AG08395 (cell line): ENCODE measurements at places on chromosomes 1 and 21.
A peak's percentile ranks its signal among the peaks of the same experiment; 100 is the strongest.

DNA sequence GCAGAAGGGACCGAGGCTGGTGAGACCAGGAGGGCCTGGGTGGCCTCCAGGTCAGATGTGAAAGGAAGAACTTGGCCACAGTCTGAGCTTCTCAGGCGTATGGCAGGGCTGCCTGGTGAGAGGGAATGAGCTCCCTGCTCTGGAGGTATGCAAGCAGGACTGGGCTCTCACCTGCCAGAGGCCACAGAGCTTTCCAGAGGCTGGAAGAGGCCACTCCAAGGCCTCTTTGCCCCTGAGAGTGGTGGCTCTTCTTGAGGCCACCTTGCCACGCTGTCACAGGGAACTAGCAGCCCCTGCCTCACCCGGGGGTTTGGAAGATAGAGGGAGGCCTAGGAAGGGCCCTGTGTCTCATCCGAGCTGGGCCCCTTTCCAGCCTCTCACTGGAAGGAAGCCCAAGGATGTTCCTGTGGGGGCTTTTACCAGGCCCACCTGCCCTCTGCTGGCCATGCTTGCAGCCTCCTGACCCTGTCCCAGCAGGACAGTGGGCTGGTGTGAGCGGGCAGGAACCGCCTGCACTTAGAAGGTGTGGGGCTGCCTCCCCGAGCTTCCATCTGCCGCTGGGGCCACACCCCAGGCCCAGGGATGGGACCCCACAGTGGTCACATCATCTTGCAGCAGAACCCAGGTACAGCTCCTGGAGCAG lies 10.0 kb downstream of the PCSK9 start:
- no peak for DNase-seq

- peak; percentile 72 for DNase-seq
Measured at GRCh38 chr21:36422279-36423098, 37.3 kb downstream of the CHAF1B start.

GRCh38 chr1:210700511-210700910 lies 371.8 kb downstream of the HHAT start:
- no peak for DNase-seq

DNA sequence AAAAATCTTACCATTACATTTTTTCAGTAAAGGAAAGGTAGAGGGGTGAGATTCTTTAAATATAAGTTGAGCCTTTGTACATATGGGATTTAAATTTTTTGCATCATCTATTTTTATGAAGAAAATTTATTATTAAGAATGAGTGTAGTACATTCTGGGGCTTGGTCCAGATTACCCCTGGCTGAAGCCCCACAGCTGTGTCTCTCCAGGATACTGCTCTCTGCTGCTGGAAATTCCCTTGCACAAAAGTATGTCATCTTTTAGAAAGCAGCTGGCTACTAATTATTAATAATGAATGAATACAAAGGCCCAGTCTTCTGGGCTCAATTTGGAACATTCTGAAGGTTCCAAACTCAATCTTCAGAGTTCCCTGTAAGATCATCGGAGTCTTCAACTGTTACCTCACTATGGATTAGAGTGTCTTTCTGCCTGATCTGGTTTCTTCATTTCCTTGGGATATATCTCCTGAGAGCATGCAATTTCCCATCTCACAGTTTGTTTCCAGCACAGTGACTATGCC lies 428.6 kb upstream of the BRINP3 start:
- no peak for DNase-seq

DNA sequence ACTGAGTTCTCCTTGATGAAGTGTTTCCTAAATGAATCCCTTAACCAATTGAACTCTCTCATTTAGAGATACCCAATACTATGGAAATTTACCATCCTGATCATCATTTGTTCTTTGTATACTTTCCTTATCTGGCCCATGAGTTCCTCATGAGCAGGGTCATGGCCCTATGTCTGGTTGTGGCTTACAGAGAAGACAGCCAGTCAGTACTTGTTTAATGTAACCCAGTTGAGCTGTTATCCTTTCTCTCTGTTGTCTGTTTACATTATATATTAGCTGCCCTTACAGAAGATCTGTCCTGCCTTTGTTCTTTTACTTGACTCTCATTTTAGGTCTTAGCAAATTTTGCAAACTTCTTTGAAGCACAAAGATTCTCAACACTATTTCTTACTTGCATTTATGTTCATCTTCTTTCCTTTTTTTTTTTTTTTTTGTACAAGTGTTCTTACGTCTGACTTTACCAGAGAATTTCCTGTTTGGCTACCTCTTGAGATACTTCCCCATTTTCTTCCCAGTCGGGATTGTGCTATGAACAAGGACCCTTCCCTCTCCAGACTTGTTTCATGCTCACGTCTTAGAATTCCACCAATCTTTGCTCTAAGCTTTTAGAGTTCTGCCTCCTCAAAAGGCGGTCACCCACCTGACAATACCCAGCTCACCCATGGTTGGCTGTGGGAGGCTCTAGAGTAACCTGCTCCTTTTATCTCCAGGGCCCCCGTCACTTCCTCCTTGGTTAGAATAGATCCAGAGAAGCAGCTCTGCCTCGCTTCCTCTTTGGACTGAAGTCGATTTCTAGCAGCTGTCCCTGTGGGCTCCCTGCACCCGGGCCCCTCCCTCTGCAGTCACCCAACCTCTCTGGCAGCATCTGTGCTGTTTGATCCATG lies 53.6 kb upstream of the RUNX1 start:
- no peak for DNase-seq

GRCh38 chr1:173669491-173669941 lies at the start of gene ANKRD45:
Gene ANKRD45, minus strand, starts transcription at chr1:173669851. Its CDS starts 10,433 bp downstream, at chr1:173659418.
- peak; percentile 27 for DNase-seq

DNA sequence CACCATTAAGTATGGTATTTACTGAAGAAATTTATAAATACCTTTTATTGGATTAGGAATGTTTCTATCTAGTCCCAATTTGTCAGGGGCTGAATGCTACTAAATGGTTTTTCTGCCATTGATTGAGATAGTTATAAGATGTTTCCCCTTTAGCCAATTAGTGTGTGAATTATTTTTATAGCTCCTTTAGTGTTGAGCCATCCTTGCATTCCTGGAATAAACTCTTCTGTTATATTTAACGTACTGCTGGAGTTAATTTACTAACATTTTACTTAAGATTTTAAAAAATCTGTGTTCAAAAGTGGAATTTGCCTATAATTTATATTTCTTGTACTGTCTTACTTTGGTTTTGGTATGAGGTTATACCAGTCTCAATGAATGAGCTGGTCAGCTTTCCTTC lies 25.4 kb upstream of the LRRC3 start:
- DNase-seq: no peak

GRCh38 chr1:221164029-221164428 lies 284.8 kb downstream of the HLX start:
- DNase-seq: peak; percentile 25

- DNase-seq: no peak
Measured at GRCh38 chr1:51669272-51669671, 52.4 kb downstream of the OSBPL9 start.

DNA sequence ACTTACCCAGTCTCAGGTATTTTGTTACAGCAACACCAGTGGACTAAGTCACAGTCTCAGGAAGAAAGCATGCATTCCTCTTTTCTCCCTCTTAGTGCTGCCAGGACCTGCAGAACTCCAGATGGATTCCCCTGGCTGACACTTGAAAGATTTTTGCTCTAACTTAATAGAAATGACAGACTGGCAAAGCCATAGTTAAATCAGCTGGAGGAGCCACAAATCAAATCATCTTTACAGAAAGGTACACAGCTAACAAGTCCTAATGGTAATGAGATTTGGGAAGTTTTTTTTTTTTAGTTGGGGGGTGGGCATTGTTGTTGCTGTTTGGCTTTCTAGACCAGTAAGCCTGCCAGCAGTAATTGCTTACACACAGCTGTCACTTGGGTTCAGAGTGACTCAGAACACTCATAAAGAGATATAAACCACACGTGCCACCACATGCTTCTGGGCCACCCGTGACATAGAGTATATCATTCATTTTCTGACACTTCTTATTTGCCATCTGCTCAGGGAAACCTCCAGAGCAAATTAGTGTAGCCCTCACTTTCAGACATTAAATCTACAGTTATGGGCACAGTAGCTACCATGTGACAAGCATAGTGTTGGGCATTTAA lies 72.4 kb downstream of the FH start:
- no peak for DNase-seq

GRCh38 chr1:71014178-71014579 lies 33.4 kb downstream of the PTGER3 start:
- DNase-seq: peak; percentile 57

DNA sequence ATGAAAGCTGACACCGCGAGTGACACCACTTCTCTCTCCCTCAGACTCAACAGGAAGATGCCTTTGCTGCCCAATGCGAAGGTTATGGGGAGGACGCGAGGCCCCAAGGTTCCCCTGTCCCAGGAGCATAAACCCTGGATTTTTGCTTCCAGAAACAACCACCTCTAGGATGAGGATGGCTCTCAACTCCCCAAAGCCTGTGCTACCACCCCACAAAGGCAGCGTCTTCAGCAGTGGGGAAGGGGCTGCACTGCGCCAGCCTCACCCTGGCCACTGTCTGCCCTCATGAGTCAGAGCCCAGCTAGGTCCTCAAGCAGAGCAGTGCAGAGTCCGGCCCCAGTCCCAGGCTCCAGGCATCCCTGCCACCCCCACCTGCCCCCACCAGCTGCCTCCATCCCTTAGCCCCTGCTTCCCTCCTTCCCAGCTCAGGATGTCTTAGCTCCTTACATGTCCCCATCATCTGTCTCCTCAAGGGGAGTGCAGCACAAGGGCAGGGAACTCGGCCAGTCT lies 6.9 kb upstream of the SRARP start:
- DNase-seq: no peak

DNA sequence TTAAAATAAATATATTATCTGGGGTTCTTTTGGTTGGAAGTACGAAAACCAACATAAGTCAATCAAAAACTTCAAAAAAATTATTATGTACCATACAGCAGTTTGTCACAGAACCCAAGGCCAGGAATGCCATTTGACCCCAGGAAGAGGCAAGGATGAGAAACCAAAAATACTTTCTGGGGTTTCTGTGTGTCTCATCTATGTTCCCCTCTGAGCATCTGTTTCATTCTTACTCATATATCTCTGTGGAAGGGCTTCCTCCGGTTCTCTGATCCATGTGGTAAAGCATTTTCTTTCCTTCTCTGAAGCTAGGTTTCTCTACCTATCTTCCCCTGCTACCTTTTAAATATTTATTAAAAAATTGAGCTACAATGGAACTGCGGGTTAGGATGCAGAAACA lies 9.8 kb upstream of the FCRL1 start:
- no peak for DNase-seq

DNA sequence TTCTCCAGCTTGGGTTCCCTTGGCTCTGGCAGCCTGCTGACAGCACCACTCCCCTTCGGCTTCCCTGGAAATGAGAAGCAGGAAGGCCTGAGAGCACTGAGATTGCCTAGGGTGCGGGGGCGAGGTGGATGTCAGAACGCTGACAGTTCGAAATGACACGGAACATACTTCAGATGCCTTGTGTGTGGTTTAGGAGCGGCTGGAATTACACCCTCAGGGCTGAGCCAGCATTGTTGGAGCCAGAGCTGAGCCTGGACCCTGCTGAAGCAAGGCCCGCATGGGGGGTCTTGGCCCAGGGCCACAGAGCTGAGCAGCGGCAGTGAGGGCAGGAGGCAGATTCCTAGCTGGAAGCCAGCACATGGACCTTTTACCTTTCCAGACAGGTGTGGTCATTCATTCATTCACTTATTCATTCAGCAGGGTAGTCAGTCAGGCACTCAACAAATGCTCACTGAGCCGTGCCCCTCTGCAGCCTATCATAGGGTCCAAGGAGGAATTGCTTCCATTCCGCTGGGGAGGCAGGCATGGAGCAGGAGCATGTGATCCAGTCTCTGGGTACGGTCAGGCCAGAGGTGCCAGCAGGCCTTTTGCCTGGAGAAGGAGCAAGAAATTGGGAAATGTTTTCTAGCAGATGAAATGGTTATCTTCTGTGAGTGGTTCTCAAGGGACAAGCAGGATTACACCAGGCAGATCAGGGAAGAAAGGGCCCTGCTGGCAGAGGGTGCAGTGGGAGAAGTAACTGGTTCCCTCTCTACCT lies 6.6 kb upstream of the FOXE3 start:
- DNase-seq: peak; percentile 83

- DNase-seq: no peak
Measured at GRCh38 chr1:157771661-157772425, 5.1 kb downstream of the FCRL2 start.

GRCh38 chr1:101310506-101310905 lies 73.7 kb downstream of the S1PR1 start:
- no peak for DNase-seq

DNA sequence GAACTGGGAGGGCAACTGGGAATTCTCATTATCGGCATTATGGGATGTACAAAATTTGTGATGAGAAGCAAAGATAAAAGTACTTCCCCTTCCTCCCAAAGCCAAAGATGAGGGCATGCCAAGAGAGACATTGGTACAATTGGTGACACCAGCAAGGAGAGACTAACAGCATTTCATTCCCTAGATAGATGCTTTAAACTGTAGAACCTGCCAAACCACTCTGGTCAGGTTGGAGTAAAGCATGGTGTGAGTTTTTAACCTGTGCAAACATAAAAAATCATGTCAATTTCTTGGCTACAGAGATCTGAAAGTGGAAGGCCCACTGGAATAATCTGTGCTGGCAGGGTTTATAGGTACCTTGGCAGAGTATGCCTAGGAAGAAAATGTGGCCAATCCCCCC lies 19.4 kb downstream of the CTXND2 start:
- no peak for DNase-seq

GRCh38 chr21:38989745-38990423 lies 184.2 kb downstream of the ETS2 start:
- peak; percentile 41 for DNase-seq

- DNase-seq: no peak
Measured at GRCh38 chr1:91916811-91917460, 31.0 kb upstream of the TGFBR3 start.

DNA sequence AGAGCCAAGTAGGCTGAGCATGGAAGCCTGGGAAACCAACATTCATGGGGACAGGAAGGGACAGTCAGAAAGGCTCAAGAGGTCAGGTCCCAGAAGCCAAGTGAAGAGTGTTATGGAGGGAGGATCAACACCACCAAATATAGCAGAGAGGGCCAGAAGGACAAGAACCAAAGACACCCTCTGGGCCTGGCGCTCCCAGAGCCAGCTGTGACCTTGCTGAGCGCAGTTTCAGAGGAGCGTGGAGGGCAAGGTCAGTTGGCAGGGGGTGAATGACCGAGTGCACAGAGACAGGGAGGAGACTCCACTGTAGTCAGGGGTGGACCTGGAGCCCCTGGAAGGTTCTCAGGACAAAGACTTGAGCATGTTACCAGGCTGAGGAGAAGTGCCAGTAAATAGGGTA lies 4.4 kb upstream of the ASCL5 start:
- DNase-seq: no peak

DNA sequence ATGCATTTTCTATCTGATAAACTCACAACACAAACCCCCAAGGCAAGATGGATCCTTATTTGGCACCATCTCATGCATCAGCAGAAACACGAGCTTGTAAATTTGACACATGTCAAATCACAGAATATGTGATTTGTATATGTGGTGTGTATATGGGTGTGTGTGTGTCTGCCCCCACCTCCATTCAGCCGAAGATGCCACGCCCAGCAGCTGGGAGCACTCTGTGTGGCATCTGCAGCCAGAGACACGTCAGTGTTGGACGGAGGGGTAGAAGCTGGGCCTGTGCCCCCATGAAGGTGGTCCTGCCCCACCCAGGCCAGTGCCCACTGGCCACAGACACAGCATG lies 108.4 kb downstream of the CAPN8 start:
- no peak for DNase-seq
